ENCODE measurements at places on chromosomes 7 and 10. TPM values are rescaled to one million over a fixed set of nuclear protein-coding genes. Genes with fewer than 3 reads are reported as not detected.

The DHX32 gene
- 22.0 TPM for total RNA-seq

The SFRP4 gene
- not detected for total RNA-seq

The LHFPL3 gene
- not detected for total RNA-seq

The LRRC18 gene
- total RNA-seq, result not detected

The FAM20C gene
- total RNA-seq, result 32.9 TPM

- peak; percentile 6 for DNase-seq
- H3K27me3 ChIP-seq, result peaks cover 22% of the 10 kb centered on the region
- H3K36me3 ChIP-seq, result no peaks in the 10 kb centered on the region
- H3K27ac ChIP-seq, result no peak overlapping the region
- peaks cover 3% of the 10 kb centered on the region for H3K4me1 ChIP-seq
- H3K4me3 ChIP-seq, result no peak overlapping the region
Observed at GRCh38 chr10:131818510-131819234, 82.1 kb upstream of the PPP2R2D start.

DNA sequence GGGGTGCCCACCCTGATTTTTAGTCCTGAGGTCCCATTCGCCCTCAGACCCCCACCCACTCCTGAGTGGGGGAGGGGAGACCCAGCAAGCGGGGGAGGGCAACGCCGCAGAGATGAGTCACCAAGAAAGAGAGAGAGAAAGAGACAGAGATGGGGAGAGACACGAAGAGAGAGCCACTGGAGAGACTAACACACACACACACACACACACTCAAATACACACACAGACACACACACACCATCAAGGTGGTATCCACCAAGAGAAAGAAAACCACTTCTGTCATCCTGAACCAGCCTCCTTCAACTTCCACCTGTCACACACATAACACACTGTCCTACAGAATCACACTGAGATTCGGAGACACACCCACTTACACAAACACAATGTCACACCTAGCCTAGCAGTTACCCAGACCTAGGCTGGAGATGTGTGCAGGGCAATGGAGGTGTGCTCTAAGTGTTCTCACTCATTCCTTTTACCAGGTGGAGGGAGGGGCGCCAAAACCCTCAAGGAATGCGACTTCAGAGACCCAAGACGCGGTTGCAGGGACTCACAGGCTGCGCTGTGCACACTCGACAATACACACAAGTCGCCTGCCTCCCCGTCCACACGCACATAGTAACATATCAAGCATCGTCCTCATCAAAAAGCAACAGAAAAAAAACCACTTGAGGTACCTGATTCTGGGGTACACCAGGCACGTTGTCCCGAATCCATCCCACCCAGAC is 3.9 kb upstream of the VGF start:
- H3K4me1 ChIP-seq, result peaks cover 9% of the 10 kb centered on the region
- no peak overlapping the region for H3K4me3 ChIP-seq
- H3K27me3 ChIP-seq, result peaks cover 89% of the 10 kb centered on the region
- DNase-seq, result no peak

DNA sequence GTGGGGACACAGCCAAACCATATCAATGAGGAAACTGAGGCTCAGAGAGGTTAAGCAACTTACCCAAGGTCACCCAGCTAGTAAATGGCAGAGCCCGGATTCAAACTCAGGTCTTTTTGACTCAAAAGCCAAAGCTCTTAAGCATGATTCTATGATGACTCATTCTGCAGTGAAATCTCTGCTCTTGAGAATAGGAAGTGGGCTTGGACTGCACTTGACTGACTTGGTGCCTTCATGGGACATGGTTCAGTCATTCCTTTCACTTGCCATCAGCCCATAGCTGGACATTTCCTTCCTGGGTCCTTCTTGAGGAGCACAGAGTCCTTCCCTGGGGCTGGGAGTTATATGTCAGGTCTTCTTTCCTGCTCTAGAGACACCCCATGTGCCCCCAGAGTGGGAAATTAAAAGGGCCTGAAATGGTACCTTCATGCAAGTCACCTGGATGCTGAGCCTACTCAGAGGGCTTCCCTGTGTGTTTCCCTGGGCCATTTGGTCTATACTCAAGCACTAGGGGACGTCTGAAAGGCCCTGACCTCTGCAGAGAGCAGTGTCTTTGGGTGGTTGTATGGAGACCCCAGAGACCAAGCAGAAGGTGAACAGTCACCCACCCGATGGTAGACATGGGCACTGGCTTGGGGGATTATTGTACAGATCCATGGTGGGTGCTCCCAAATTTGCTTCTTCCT is 62.4 kb upstream of the SDK1 start:
- H3K4me3 ChIP-seq, result no peak overlapping the region
- H3K36me3 ChIP-seq, result peaks cover 3% of the 10 kb centered on the region
- peaks cover 8% of the 10 kb centered on the region for H3K27me3 ChIP-seq
- no peak overlapping the region for H3K27ac ChIP-seq

- H3K36me3 ChIP-seq, result peaks cover 2% of the 10 kb centered on the region
- no peaks in the 10 kb centered on the region for H3K4me1 ChIP-seq
- no peak overlapping the region for H3K4me3 ChIP-seq
- no peaks in the 10 kb centered on the region for H3K27me3 ChIP-seq
- no peak overlapping the region for H3K27ac ChIP-seq
- DNase-seq, result no peak
Observed at GRCh38 chr7:37816922-37817590, 31.3 kb upstream of the NME8 start.

DNA sequence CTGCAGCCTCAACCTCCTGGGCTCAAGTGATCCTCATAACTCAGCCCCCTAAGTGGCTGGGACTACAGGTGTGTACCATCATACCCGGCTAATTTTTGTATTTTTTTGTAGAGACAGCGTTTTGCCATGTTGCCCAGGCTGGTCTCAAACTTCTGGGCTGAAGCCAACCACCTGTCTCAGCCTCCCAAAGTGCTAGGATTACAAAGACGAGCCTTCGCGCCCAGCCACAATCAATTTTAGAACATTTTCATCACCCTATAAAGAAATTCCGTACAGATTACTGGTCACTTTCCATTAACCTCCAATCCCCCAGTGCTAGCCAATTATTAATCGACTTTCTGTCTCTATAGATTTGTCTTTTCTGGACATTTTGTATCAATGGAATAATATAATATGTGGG is 32.3 kb upstream of the PALS2 start:
- peaks cover 4% of the 10 kb centered on the region for H3K4me1 ChIP-seq
- DNase-seq, result no peak
- no peaks in the 10 kb centered on the region for H3K27me3 ChIP-seq
- no peaks in the 10 kb centered on the region for H3K36me3 ChIP-seq

DNA sequence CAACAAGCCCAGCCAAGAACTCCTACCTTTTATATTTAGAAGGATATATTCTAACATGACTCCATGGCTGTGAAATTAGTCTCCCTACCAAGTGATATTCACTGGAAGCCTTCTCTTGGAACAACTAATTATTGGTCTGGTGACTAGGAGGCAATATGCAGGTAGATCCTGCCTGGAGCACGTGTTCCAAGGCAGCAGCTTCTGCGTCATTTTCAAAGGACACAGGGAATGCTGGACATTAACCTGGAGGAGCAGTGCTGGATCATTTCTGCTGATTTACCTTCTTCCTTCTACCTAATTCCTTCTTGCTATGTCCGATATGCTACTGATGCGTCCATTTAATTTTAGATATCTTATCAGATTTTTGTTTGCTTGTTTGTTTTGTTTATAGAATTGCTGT is 5.6 kb downstream of the AKR1D1 start:
- no peaks in the 10 kb centered on the region for H3K27me3 ChIP-seq
- H3K4me3 ChIP-seq, result no peak overlapping the region
- DNase-seq, result no peak
- no peak overlapping the region for H3K27ac ChIP-seq
- H3K4me1 ChIP-seq, result peaks cover 7% of the 10 kb centered on the region
- H3K36me3 ChIP-seq, result peaks cover 2% of the 10 kb centered on the region

DNA sequence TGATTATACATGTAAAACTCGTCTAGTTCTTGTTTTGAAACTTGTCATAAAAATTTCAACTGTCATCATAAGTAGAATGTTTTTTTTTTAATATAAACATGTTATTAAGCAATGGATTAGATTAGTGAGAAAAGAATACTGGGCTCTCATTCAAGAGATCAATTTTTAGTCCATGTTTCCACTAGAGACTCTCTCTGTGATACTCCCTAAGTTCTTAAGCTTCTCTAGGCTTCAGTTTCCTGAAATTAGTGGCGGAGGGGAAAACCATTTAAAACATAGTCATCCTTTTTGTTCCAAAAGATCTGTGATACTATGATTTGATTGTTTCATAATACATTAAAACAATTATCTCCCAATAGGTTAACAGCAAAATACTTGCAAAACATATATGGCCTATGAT is 142.2 kb downstream of the AGMO start:
- H3K4me1 ChIP-seq, result no peaks in the 10 kb centered on the region
- H3K36me3 ChIP-seq, result peaks cover 2% of the 10 kb centered on the region
- no peak for DNase-seq
- H3K27ac ChIP-seq, result no peak overlapping the region
- no peaks in the 10 kb centered on the region for H3K27me3 ChIP-seq

DNA sequence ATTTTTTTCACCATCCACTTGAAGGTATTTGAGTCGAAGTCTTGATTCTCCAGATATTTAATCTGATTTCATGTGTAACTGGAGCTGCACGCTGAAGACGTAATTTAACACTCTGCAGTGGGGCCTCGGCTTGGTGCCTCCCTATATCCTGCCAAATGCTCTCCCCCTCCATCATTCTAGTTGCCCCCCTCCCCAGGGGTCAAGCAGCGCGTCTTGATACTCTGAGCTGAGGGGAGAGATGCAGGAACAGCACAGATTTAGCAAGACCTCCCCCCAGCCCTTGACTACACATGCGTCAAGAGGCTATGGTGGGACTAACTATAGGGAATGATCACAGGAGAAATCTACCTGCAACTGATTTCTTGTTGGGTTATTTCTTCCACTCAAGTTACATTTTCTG is 85.8 kb downstream of the PRPF18 start:
- H3K27me3 ChIP-seq, result peaks cover 26% of the 10 kb centered on the region
- peak overlapping the region; percentile 11 for H3K4me3 ChIP-seq
- no peak for DNase-seq
- peaks cover 49% of the 10 kb centered on the region for H3K4me1 ChIP-seq
- H3K36me3 ChIP-seq, result peaks cover 45% of the 10 kb centered on the region
- no peak overlapping the region for H3K27ac ChIP-seq

DNA sequence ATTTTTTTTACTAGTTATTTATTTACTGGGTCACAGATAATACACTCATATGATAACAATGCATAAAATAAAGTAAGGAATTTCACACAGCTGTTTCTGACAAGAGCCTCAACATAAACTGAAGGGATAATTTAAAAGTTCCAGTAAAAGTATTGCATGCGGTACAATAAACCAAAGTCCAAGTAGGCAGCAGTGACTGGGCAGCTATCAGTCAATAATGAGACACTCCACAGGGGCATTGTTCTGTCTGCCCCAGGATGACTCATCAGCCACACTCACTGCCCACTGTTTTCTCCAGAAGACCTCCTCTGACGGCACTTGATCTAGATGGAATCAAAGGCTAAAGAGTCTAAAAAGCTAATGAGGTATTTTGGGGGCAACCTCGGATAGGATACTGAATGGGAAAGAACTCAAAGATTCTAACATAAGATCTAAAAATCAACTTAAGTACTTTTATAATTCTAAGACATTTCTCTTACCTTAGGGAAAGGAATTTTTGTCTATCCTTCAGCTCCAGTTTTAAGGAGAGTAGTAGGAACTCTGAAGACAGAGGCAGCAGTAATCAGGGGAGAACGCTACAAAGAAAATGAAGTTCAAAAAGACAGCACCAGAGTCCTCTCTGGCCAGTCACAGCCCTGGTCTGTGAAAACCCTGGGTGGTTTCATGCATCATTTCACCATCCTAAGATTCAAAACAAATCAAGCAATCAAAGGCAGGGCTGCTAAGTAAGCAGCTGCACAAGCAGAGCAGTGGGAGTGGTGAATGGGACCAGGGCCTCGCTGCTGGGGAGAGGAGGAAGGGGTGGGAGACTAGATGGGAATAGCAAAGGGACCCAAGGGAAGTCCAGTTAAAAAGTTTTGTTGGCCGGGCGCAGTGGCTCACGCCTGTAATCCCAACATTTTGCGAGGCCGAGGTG is 175.1 kb downstream of the AVL9 start:
- H3K27me3 ChIP-seq, result no peaks in the 10 kb centered on the region
- peaks cover 17% of the 10 kb centered on the region for H3K36me3 ChIP-seq
- H3K4me3 ChIP-seq, result no peak overlapping the region
- DNase-seq, result no peak
- peaks cover 8% of the 10 kb centered on the region for H3K4me1 ChIP-seq
